NCI-H1092 (cell line): ENCODE measurements at places on chromosomes 3 and 15.
A peak's percentile ranks its signal among the peaks of the same experiment; 100 is the strongest.

GRCh38 chr3:152195206-152195605, 73.5 kb upstream of the MBNL1 start:
- no peak for DNase-seq

DNA sequence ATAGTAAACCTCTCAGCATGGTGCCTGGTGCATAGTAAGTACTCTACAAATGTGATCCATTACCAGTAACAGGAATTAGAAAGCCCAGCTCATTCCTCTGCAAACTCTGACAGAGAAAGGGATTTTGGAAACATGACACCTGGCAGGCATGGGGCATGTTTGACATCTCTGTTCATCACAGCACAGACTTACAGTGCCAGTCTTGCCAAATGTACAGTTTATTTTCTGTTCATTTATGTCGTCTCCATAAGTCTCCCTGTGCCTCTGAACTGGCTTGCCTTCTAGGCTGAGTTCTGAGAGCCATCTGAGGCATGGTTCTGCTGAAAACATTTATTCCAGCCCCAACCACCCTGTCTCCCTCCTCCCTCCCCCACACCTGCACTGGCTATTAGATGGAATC, 67.0 kb upstream of the CTDSPL start:
- no peak for DNase-seq

- no peak for DNase-seq
These were observed 12.1 kb upstream of the FBLN2 start for GRCh38 chr3:13536832-13537231.

DNA sequence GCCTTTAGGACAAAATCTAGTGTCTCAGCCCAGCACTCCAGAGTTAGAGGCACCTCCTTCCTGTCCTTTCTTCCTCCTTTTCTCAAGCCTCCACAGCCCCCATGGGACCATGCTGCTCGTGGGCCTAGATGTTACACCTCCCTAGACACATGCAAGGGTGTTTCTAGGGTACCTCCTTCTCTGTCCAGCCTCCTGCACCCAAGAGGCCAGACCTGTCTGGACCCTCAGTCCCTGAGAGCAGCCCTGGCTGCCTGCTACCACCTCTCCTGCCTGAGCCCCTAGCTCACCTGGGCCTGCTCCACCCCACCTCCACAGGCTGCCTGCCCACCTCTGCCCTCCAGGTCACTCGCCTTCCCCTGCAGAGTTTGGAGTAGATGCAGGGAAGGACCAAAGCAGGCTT, 5.2 kb downstream of the LOXL1 start:
- no peak for DNase-seq

DNA sequence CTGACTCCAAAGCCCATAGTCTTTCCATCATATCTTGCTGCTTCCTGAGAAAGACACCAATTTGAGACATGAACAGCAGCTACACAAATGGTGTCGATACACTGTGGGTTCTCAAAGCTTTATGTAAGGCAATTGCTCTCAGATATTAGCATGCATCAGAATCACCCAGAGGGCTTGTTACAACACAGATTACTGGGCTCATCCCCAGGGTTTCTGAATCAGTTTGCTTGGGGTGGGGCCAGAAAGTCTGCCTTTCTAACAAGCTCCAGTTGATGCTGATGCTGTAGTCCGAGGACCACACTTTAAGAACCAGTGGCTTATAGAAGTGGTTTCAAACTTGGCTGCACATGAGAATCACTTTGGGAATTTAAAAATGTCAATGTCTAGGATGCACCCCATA, 86.5 kb downstream of the SEMA6D start:
- no peak for DNase-seq

GRCh38 chr3:30873671-30874070, 20.8 kb downstream of the GADL1 start:
- no peak for DNase-seq

GRCh38 chr15:70058642-70059360, 38.9 kb downstream of the TLE3 start:
- no peak for DNase-seq

DNA sequence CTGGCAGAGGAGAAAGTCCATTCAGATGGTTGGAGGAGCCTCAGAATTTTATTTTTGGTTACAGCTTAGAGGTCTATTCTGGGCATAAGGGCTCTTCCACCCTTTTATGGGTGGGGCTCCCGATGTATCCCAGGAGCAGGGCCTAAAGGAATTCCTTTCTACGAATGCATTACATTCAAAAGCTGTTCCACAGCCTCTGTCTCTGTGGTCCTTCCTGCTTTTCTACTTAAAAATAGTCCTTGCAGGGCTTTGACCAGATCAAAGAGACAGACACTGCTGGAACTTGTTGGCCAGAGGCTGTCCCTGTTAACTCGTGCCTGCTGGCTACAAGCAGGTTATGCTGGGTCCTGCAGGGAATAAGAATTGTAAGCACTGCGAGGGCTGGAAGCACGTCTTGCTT, 14.4 kb upstream of the NOX5 start:
- DNase-seq = no peak

GRCh38 chr3:89699771-89700170, 592.4 kb downstream of the EPHA3 start:
- no peak for DNase-seq

- no peak for DNase-seq
These were observed 3.7 kb downstream of the PROS1 start for GRCh38 chr3:93969997-93970396.

DNA sequence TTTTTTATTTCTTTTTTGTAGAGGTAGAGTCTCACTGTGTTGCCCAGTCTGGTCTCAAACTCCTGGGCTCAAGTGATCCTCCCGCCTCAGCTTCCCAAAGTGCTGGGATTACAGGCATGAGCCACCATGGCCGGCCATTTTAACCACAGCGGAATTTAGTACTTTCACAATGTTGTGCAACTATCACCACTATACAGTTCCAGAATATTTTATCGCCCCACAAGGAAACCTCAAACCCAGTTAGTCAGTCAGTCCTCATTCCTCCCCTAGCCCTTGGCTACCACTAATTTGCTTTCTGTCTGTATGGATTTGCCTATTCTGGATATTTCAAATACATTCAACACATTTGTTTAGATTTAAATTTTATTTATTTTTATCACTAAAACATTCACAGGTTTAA, 15.5 kb upstream of the HOMER2 start:
- DNase-seq = no peak

DNA sequence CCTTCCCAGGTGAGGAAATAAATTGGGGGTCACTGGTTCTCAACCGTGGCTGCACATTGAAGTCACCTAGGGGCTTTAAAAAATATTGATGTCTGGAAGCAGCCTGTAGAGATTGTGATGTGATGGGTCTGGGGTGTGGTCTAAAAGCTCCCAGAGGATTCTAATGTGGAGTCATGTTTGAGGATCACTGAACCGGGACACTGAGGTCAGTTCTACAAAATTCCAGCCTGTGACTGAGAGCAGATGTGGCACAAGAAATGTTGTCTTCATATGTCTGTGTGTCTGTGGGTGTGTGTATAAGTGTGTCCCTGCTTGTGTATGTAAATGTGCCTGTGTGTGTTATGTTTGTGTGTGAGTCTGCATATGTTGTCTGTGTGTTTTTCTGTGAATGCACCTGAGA, 79.9 kb downstream of the TLE3 start:
- no peak for DNase-seq

- DNase-seq = no peak
These were observed 123.4 kb downstream of the SSR3 start for GRCh38 chr3:156431334-156432124.

- DNase-seq = no peak
These were observed 72.9 kb downstream of the TM4SF4 start for GRCh38 chr3:149547413-149547812.

DNA sequence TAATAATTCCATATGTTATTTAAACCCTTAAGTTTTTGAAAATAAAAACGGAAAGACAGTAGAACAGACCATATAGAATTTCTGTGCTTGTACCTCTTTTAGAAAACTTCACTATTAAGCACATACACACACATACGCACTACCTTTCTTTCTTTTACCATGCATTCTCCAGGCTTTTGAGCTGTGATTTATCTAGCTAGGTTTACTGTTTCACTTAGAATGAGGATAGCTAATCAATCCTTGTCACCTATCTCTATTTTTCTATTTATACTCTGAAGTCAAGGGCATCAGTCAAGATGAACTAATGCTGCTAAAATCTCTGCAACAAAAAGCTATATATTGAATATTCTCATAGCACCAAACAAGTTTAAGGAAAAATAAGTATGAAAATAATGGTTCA, 43.2 kb downstream of the GOLIM4 start:
- DNase-seq = no peak

DNA sequence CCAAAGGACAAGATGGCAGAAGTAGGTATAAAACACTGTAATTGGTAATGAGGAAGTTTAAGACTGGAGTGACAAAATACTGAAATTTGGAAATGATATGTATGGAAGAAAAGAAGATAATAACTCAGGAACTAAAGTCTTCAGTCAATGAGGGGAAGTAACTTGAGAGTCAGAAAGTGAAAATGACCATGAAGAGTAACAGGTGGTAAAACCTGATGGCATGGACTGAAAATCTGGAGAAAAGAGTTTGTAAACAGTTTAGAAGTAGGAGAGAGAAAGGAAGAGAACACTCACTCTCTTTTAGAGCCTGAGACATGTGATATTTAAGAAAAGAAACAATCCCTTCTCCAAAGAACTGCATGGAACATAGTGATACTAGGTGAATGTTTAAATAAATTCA, 387.9 kb downstream of the PYDC2 start:
- no peak for DNase-seq

GRCh38 chr3:111080413-111080812, 8.8 kb downstream of the NECTIN3 start:
- DNase-seq = no peak

DNA sequence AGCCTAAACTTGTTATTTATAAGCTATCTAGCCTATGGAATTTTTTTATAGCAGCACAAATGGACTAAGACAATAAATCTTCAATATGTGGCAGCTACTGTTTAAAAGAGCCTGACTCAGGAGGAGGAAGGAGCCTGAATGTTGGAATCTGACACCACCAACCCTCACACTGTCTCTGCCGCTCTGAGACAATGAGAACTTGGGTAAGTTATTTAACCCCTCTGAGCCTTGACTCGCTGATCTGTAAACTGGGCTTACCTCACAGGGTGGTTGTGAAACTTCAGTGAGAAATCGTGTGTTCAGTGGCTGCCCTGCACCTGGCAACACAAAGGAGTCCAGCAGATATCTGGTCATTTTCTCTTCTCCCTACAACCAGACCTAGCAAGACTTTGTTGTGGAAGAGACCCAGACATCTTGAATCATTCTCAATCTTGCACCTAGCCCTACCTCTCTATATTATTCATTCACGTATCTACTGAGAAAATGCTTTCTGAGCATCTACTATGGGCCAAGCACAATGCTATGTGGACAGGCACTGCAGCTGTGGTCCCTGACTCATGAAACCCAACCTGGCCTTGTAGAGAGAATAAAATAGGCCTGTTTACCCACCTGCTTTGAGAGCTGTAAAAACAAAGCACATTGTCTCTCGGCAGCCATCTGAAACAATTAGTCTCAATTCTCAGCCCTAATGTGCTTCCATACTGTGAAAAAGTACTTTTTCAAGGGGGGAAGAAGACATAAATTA, 81.9 kb upstream of the SLC25A36 start:
- DNase-seq = peak; percentile 20

GRCh38 chr3:149515249-149515648, 40.8 kb downstream of the TM4SF4 start:
- no peak for DNase-seq

GRCh38 chr3:111726788-111727305, 131.7 kb upstream of the ZBED2 start:
- DNase-seq = no peak

DNA sequence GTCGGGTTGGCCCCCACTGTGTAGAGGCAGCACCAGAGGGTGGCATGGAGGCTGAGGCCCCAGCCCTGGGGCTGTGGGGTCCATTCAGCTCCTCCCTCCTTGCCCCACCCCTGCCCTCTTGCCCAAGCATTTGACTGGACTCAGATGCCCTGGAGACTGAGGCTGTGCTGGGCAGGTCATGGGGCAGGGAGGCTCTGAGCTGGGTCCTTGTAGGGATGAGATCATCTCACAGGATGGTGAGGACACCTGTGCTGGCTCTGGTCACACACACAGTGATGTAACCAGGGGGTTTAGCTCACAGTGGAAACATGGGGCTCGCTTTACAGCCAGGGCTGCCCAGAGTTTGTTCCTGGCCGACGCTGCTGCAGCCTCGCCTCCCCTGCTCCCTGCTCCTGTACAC, 17.8 kb downstream of the ALPK3 start:
- DNase-seq = no peak

- DNase-seq = no peak
These were observed 70.8 kb downstream of the RAP2B start for GRCh38 chr3:153232851-153233271.

GRCh38 chr15:61380270-61380669, 151.2 kb upstream of the RORA start:
- DNase-seq = no peak

DNA sequence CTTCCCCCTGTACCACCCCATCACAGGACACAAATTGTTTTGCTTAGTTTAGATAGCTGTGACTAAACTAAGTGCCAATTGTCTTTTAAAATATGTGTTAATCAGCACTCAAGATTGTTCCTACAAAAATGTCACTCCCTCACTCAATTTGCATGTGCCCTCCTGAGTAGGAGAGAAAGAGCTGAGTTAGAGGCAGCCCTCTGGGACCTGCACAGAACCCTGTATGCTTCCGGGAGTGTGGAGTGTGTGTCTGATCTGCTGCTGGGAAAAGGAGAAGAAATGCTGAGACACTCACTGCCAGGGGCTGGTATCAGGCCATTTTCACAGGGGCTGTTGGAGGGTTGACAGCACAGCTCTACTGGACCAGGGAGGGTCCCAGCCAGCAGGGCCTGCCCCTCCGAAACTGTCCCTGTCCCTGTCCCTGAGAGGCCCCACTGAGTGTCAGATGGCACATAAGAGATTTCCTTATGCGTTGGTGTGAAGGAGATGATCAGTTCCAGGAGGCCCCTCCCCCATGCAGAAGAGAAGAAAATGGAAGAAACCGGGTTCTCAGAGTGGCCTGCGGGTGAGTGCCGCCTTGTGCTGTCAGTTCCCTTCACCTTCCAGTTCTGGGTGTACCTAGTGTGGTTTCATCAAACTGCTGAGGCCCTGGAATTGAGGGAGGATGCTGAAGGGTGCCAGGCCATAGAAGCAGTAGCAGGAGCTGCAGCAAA, 3.9 kb upstream of the B3GNT5 start:
- DNase-seq = no peak

DNA sequence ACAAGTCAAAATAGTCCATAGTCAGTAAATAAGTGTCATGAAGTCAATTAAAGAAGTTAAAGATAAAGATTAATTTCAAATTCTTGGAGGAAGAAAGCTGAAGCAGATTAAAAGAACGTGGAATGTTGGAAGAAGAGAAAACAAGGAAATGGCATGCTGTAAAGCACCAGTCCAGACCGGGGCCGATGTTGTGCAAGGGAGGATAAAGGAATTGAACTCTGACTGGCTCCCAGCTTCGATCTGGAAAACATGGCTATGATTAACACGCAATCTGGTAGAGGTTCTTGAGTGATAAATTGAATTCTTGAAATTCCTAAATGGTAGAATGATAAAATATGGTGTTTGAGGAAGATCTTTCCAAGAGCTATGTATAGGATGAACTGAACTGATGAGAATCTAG, 194.4 kb downstream of the MEIS2 start:
- DNase-seq = no peak
